ENCODE measurements at places on chromosomes 12 and 14. TPM values are rescaled to one million over a fixed set of nuclear protein-coding genes. Genes with fewer than 3 reads are reported as not detected.

Gene KRT4
- total RNA-seq = not detected

Gene GLIPR1L2
- total RNA-seq = 2.1 TPM

Gene HOXC12
- total RNA-seq = not detected

Gene NPFF
- not detected for total RNA-seq

Gene DLK1
- total RNA-seq = 2.2 TPM

Gene CMA1
- total RNA-seq = not detected

Gene PRH2
- total RNA-seq = not detected

Gene CDK17
- total RNA-seq = 72.2 TPM

Gene KLHL33
- total RNA-seq = 0.22 TPM

Gene KIF21A
- 12.9 TPM for total RNA-seq

Gene LRP1-AS
- total RNA-seq = not detected

Gene METTL1
- 15.9 TPM for total RNA-seq

Gene USP44
- total RNA-seq = 2.9 TPM

Gene FAM181A
- not detected for total RNA-seq

Gene PRB3
- not detected for total RNA-seq

Gene TTC9
- 22.6 TPM for total RNA-seq

Gene TSPAN8
- not detected for total RNA-seq

Gene OR6C2
- total RNA-seq = not detected

Gene CFAP54
- 0.60 TPM for total RNA-seq

Gene HCAR2
- not detected for total RNA-seq

Gene KIF5A
- 1.4 TPM for total RNA-seq

Gene PLEKHG3
- 58.2 TPM for total RNA-seq

Gene POTEM
- total RNA-seq = not detected

Gene AP4S1
- 12.7 TPM for total RNA-seq

Gene GSC
- total RNA-seq = 0.59 TPM

Gene HOXC4
- 0.61 TPM for total RNA-seq

Gene SAMD15
- 0.15 TPM for total RNA-seq

Gene PRB2
- total RNA-seq = not detected

Gene SDSL
- 0.62 TPM for total RNA-seq

Gene PRICKLE1
- 0.43 TPM for total RNA-seq

Gene PIWIL1
- not detected for total RNA-seq

Gene VPS37B
- 34.6 TPM for total RNA-seq

Gene LPAR5
- 5.8 TPM for total RNA-seq

Gene MYH6
- total RNA-seq = not detected

Gene AJUBA
- total RNA-seq = 3.1 TPM

Gene ANKS1B
- total RNA-seq = 0.47 TPM

Gene ERBB3
- 0.93 TPM for total RNA-seq

Gene NGB
- total RNA-seq = not detected

Gene PKP2
- 0.95 TPM for total RNA-seq

Gene C14orf39
- total RNA-seq = not detected

Gene SIX6
- total RNA-seq = not detected

Gene KRT2
- 0.54 TPM for total RNA-seq

Data from T-cell (primary cell).